ENCODE measurements at places on chromosomes 7 and 10. TPM values are rescaled to one million over a fixed set of nuclear protein-coding genes. Genes with fewer than 3 reads are reported as not detected.

The ENKUR gene
- total RNA-seq: 0.27 TPM

The ZP3 gene
- total RNA-seq: 17.6 TPM

The TMEM140 gene
- total RNA-seq: 0.97 TPM

The CLEC2L gene
- not detected for total RNA-seq

The TFR2 gene
- total RNA-seq: 2.1 TPM

All from A549 treated with ZK216348 at 1 μM for 4 hours (cell line).